ENCODE measurements at places on chromosomes 2 and 18.

DNA sequence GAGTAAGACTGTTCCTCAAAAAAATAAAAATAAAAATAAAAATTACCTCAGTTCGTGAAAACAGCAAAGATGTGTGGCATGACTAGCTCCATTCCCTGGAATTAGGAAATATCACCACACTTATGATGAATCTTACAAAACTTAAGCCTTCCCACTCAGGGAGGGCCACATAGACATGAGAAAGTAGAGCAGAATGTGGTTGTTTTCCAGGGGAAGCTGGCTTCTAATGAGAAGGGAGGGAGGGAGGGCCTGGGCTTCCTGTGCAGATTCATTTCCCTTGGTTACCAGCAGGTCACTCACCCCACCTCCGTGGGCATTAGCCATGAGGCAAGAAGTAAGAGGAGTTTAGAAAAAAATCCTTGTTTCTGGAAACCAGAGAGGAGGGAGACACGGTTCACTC is 95.9 kb upstream of the RMDN2 start:
- no peak for DNase-seq

- no peak for DNase-seq
These were observed 106.9 kb upstream of the SLC8A1 start for GRCh38 chr2:40558761-40559160.

DNA sequence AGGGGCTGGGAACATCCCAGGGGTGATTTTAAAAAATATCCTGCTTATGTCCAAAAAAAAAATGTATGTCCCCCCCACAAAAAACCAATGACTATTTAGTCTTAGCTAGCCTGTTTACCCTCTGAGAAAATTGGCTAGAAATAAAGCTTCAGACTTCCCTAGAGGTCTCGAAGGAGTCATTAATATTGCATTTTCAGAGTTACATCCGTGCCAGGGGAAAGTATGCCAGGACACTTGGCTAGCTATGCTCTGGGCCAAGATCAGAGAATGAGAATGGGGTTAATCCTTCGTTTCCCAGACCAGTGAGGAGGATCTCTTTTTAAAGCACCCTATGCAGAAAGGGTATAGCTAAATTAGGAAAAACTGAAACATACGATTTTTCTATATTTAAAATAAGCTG is 183.6 kb downstream of the MC4R start:
- no peak for DNase-seq

- no peak for DNase-seq
These were observed 110.9 kb downstream of the MIB1 start for GRCh38 chr18:21851327-21851961.

- DNase-seq: no peak
These were observed 4.8 kb downstream of the CHRND start for GRCh38 chr2:232530626-232531260.

DNA sequence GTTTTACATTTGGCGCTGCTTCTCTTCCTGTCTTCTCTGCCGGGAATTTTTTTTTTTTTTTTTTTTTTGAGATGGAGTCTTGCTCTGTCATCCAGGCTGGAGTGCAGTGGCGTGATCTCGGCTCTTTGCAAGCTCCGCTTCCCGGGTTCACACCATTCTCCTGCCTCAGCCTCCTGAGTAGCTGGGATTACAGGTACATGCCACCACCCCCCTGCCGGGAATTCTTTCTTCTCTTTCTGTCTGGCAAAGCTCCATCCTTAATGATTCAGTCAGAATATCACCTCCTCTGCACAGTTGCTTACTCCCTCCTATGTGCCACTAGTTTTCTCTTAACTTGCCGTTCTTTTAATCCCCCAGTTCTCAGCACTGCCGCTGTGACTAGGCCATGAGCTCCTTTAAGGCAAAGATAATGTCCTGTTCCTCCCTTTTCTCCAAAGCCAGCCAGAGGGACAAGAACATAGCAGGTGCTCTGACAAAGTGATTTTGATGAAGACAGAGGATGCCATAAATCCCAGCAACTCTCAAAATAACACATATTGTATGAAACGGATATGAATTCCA is 112.1 kb upstream of the LRATD1 start:
- no peak for DNase-seq

- no peak for DNase-seq
These were observed 150.9 kb downstream of the MTCL1 start for GRCh38 chr18:8856212-8856611.

DNA sequence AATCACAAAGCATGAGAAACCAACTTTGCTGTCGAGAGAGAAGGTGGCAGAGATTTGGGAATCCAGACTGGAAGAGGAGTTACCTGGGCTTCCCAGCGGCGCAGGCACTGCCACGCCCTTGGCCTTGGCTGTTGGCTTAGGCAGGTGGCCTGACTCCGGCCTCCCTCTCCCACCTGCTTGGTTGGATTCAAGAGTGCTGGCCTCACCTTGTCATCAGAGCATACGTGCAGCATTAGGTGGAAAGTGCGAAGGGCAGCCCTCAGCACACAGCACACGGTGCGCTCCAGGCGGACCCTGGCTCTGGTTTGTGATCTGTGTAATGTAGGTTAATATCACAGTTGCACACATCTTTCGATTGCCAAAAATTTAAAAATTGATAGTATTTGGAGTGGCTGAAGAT is 19.2 kb upstream of the ASB1 start:
- no peak for DNase-seq

GRCh38 chr2:237122214-237122666 is 36.6 kb downstream of the COPS8 start:
- peak; percentile 27 for DNase-seq

DNA sequence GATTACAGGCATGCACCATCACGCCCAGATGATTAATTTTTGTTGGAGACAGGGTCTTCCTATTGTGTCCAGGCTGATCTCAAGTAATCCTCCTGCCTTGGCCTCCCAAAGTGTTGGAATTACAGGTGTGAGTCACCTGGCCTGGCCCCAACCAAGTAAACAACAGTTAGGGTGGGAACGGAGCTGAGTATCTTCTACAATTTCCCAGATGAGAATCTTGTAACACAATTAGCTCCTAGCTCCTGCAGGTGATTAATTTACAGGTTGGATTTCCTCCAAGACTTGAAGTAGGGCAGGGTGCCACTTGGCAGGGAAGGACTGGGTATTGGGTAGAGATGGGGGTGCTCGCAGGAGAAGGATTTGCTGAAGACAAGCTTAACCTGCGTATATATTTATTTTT is 17.8 kb downstream of the NLRC4 start:
- no peak for DNase-seq

DNA sequence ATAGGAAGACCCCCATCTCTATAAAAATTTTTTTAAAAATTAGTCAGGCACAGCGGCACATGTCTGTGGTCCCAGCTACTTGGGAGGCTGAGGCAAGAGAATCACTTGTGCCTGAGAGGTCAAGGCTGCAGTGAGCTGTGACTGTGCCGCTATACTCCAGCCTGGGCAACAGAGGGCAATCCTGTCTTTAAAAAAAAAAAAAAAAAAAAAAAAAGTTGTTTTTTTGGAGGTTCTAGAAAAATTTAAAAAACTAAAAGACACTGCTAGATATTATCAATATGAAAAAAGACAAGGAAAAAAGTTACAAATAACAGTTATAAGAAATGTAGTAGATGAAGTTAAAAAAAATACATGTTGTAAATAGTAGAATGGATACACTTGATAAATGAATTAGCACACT is 56.1 kb upstream of the C2orf15 start:
- no peak for DNase-seq

DNA sequence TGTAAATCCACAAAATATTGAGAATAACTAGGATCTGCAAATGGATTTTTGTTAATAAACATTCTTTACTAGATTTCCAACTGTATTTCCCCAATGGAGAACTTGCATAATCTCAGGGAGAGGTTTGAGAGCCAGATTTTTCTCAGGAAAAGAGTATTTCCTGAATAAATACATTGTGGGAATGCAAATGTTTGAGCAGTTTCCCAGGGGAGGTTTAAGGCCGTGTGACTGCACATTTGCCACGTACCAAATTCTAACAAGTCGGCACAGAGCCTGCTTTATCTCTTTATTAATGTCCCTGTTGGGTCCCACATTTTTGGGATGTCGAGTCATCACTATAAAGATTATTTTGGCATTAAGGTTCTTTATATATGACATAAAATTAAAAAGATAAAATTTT is 27.0 kb downstream of the TFPI start:
- no peak for DNase-seq

- no peak for DNase-seq
These were observed 54.5 kb downstream of the RBBP8 start for GRCh38 chr18:22987547-22988189.

DNA sequence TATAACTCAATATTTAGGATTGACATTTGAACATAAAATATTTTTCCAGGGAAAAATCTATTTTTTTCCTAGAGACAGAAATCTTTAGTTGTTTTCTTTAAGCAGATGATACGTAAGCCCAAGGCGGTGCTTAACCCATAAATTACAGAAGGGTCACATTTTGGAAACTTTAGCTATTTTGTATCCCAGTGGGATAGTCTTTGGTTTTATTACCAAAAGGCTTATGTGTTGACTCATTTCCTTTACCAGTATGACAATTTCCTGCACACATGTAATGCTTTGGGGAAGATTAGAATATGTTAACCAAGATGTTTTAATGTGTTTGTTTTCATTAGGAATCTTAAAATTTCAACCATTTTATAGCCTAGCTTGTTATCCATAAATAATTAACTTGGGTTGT is 24.8 kb downstream of the DYNC1I2 start:
- no peak for DNase-seq

GRCh38 chr2:141003967-141004657 is 1126.7 kb downstream of the LRP1B start:
- no peak for DNase-seq

DNA sequence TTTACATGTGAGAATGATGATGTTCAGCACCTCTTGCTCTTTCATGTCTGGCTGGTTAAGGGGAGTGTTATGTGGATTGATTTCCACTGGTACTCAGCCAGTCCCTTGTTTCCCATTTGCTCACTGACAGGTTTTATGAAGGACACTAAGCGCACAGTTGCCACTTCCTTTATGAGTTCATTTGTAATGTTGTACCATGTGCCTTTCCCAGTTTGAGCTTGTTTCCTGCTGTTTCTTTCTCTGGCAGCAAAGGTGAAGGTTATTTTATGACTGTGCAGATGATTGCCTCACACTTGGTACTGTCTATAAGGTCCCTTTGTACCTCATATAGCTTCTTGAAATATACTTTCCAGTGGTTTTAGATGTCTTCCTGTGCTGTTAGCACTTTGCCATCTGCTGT is 1700.5 kb upstream of the TMEFF2 start:
- DNase-seq: no peak

- no peak for DNase-seq
These were observed 38.0 kb downstream of the KCTD1 start for GRCh38 chr18:26510337-26510736.

GRCh38 chr2:26144953-26145680 is 27.8 kb upstream of the GAREM2 start:
- DNase-seq: peak; percentile 31

DNA sequence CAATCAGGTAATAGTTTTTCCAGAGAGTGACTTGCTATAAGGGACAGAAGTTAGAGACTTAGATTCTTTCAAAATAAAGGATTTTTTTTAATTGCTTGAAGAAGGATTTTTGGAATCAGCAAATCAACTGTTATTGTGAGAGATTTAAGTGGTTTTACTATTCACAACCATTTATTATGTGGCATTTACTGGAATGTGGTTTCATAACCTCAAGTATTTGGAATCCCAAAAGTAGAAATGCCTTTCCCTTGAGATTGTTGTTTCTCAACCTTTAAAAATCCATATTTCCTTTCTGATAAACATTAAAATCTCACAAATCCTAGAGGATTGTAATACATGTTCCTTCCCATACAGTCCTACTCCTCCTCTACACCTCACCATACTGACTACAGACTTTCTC is 5.0 kb downstream of the TANK start:
- no peak for DNase-seq

GRCh38 chr18:78501251-78501650 is 478.4 kb upstream of the SALL3 start:
- DNase-seq: no peak

GRCh38 chr18:52553441-52553840 is 213.4 kb downstream of the DCC start:
- no peak for DNase-seq

Measured in GM12892 (cell line).